ENCODE measurements at places on chromosomes 3 and 15.

- no peak for DNase-seq
Observed at GRCh38 chr15:37907136-37907535, 27.3 kb upstream of the TMCO5A start.

DNA sequence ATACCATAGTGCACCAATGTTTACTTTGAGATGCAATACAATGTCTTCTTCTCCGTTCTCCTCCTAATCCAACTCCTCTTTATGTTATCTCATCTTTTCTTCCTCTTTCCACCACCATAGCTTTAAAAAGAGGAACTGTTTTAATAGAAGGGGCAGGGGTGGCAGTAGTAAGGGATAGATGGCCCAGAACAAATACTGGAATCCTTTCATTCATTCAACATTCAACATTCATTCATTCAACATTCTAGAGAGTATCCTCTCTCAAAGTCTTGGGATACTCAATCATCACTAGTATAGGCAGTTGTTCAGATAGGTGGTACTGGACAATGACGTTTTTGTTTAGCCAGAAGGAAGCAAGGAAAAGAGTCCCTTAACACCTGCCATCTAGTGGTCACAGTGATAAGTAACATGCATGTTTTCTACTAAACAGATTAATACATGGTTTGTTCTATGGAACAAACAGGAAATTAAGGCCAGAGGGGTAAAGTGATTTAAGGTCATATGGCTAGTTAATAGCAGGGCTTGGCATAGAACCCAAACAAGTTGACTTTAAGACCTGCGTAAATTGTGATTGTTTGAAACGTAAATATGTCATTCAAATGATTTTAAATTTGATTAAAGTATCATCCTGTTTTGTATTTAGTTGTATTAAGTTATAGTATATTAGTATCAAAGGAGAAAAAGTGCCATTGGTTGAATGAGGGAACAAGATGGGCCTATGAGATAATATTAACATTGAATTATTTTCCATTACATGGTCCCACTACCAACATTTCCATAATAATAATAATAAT is 26.9 kb upstream of the EHHADH start:
- DNase-seq, result no peak

DNA sequence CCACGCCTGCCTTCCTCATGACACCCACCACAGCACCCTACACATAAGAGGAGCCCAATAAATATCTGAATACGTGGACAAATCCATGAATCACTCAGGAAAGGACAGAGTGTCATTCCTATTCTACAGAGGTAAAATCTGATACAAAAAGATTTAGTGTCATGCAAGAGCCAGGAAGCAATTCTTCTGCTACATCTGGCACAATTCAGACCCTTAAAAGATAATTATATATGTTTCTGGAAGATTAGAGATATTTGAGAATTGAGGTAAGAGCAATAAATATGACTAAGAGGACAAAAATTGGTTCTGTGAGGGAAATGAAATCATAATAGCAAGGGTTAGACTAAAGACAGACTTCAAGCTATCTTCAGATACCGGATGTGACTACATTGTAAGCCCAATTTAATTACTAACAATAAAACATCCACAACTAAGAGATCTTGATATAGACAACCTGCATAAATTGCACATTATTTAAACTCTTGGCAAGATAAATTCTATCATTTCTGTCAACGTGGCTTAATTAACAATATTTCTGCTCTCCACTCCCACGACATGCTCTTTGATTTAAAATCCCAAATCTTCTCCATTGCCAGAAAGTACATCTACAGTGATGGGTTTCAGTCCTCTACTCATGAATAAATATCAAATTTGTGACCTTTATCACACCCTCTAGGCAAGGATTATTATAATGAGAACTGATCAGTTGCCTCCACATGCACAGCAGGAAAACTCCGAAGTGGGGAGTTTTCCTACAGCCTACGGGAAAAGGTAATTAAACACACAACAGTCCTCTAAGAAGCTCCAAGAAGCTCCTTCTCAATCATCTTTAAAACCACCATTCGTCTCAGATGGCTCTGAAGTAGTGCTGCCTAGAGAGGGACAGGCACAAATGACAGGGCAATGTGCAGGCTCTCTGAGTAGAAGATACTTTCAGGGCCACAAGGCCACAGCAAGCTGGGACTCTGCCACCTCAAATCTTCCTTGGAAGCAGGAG is 32.6 kb downstream of the MB21D2 start:
- no peak for DNase-seq

DNA sequence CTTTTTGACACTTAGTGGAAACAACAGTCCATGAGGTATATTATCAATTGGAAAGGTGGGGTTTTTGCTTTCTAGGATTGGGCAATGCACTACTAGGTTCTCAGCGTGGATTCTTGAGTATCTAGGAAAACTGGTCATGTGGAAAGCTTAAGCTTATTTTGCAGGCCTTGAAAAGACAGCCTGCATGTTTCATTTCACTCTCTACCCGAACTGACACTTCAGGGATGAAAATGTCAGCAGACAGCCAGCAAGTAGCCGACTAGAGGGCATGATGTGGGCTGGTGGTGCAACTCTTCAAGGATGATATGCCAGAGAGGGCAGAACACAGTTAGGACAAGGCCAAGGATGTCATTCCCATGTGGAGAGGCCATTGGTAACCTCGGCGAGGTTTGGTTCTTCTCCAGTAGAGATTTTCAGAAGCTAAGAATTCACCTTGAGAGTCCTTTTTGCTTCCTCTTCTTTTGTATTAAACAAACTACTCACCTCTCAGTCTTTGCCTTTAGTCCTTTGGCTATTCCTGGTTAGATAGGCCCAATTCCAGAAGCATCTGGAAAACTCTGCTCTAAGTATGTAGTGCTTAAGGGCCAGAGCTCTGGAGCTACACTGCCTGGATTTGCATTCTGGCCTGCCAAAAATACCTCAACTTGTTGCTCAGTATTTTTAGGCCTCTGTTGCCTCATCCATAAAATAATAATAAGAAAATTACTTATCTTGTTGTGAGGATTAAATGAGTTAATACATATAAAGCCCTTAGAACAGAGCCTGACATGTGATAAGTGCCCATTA is 17.9 kb downstream of the LPP start:
- peak; percentile 25 for DNase-seq

DNA sequence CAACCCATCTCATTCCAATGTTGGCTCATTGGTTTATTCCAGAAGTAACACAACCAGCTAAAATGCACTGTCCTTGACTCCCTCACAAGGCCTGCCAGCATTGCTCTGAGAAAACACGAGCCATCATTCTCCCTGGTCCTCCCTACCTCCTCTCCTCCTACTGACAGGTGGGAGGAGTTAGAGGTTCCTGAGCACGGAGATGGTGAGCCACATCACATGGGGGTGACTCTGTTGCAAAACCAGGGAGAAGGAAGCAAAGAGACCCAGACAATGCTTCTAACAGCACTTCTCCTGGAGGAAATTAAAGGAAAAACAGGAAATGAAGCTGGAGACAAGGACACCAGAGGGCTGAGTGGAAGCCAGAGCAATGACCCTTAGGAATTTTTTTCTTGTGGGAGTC is 667.4 kb downstream of the NTRK3 start:
- no peak for DNase-seq

DNA sequence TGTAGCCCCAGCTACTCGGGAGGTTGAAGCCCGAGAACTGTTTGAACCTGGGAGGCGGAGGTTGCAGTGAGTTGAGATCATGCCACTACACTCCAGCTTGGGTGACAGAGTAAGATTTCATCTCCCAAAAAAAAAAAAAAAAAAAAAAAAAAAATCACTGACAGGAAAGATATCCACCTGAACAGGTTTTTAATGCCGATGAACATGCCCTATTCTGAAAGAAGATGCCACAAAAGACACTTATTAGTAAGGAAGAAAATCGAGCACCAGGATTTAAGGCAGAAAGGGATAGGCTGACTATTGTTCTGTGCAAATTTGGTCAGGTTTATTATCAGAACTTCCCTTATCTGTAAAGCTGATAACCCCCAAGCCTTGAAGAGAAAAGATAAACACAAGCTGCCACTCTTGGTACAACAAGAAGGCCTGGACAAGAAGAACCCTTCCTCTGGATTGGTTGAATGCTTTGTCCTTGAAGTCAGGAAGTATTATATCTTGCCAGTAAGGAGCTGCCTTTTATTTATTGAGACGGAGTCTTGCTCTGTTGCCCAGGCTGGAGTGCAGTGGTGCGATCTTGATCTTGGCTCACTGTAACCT is 2.7 kb upstream of the PARP16 start:
- DNase-seq, result no peak

GRCh38 chr3:52109611-52110301 is 44.5 kb downstream of the POC1A start:
- no peak for DNase-seq

DNA sequence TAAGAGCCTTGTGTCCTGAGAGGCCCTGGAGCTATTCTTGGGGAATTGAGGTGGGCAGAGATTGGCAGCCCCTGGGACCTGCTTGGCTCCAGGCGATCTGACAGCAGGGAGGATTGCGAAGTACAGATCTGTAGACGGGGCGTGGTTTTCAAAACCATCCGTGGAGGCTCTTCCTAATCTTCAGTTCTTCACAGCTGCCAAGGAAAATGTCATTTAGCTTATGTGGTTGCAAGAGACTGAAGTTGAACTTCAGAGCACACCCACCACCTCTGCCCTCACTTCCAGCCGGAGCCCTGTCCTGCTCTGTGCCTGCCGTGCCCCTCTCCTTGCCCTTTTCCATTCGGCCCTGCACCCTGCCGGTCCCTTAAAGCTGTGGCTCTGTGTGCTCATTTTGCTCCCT is 12.9 kb downstream of the NISCH start:
- no peak for DNase-seq

DNA sequence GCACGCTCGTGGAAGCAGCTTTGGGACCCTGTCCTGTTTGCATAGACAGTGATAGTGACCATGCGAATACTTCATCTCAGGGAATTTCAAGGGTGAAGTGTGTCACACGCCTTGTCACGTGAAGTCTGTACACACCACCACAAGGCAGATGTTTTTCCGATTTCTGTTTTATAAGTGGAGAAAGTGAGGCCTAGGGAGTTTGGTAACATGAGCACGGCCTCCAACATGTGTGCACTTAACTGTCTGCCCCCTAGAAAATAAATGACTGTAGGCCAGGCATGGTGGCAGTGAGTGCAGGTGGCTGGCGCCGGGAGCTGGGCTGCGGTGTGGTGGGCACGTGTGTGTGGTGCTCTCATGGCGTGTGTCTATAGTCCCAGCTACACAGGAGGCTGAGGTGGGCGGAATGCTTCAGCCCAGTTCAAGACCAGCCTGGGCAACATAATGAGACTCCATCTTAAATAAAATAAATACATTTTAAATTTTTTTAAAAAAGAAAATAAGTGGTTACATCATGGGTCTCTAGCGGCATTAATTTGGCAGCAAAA is 42.0 kb downstream of the WHAMM start:
- no peak for DNase-seq

- no peak for DNase-seq
Observed at GRCh38 chr15:70789213-70789612, 25.9 kb upstream of the UACA start.

DNA sequence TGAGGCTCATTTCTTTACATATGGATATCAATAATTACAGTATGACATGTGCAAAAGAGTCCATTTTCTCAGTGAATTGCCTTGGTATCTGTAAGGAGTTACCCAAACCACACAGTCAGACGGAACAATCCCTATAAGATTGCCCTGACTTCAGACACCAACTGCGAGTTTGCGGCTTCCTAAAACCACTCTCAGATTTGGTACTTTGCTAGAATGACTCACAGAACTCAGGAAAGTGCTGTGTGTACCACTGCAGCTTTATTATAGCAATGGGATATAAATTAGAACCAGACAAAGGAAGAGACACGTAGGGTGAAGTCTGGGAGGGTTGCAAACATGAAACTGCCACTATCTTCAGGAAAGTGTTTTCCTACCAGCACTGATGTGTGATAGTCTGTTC is 45.8 kb upstream of the ATP13A3 start:
- no peak for DNase-seq

DNA sequence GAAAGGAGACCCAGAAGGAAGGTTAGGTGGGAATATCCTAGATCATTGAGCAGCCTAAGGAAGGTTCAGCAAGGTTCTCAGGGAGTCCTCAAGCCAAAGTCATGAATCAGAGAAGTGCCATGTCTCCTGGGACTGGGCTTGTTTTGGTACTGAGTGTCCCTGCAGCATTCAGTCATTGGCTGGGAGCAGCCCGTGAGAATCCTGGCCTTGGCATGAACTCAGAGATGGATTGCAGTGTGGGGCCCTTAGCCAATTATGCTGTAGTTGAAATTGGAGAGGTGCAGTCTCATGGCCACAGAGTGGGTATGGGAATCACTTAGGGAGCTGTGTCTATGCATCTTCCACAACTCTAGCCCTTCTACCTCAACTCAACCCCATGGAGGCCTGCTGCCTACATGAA is 17.0 kb upstream of the PPM1L start:
- no peak for DNase-seq

DNA sequence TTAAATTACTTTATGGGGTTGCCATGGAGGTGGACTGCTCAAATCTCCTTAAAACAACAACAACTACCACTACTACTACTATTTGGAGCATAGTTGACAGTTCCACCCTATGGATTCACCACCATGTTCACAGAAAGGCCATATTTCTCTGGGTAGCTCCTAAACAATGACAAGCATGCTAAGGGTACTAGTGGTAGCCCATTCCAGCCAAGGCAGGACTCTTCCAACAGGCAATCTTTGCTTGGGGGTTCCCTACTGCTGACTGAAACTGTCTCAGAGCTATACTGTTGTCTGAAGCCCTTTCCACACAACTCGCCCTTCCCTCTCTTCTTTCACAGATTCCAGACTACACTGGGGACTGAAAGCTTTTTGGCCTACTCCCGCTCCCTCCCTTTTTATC is 68.9 kb downstream of the CYP19A1 start:
- DNase-seq, result no peak

GRCh38 chr3:46080124-46080968 is 53.1 kb upstream of the XCR1 start:
- no peak for DNase-seq

DNA sequence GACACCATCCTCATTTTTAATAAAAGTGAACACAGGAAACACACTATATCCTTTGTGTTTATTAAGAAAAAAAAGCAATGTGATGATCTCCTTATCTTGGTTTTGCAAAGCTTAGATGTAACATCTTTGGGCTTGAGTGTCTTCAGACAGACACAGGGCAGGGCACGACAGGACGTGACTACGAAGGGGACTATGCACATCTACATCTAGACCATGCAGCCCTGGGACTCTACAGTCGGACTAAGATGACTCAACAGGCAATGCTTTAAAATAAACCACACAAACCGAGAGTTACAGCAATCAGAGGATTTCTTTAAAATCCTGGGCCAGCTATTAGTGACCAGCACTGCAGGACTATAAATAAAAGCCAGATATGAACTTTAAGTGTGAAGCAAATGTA is 22.8 kb upstream of the TM2D3 start:
- no peak for DNase-seq

GRCh38 chr3:191958980-191959671 is 498.2 kb downstream of the PYDC2 start:
- DNase-seq, result no peak

DNA sequence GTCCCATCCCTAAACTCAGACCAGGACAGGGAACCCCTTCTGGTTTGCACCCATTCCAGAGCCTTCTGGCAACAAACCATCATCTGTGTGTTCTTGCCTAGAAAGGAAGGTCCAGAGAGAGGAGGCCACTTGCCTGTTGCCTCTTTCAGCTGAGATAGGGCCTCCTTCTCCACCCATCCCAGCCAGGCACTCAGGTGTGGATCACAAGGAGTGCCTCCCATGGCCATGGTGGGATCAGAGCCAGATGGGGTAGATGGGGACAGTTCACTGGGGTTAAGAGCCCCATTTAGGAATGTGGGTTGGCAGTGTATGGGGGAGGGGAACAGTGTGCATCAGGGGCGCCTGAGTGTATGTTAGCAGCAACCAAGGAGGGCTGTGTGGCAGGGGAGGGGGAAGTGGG is 8.9 kb upstream of the CTDSPL start:
- DNase-seq, result no peak
